ENCODE measurements at places on chromosomes 7 and 10. TPM values are rescaled to one million over a fixed set of nuclear protein-coding genes. Genes with fewer than 3 reads are reported as not detected.

GRCh38 chr7:22094413-22095342 lies 149.0 kb upstream of the CDCA7L start:
- no peak for DNase-seq

DNA sequence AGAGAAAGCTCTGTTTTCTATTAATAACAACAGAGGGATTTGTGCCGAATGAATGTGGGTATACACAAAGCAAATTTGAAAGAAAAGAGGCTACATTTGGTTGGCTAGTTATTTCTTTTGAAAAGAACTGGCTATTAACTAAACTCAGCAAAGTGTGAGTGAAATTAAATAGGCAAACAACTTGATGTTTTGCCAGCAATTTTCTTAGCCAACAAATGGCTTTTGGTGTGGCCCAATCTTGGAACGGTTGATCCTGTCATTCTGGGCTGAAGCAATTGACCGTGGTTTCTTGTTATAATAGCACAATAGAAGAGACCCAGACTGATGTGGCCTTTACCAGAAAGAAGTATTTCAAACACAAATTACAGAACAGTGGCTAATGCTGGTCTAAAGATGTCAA lies 898.6 kb downstream of the KCNMA1 start:
- DNase-seq = no peak

DNA sequence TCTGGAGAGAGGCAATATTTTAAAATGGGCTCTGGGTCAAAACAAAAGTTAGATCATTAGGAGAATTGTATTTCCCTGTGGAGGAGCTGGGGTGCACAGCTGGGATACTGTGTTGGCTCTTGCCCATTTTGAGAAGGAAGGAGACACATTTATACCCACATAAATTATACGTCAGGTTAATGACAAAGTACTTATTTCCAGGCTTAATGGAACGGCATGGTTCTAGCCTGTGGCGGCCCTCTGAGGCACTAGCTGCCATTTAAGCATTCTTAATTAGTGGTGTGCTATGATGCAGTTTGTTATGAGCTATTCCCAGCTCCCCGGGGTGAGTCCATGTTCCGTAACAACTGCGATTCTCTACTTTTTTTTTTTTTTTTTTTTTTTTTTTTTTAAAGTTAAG lies 193.5 kb downstream of the SEC23IP start:
- no peak for DNase-seq

DNA sequence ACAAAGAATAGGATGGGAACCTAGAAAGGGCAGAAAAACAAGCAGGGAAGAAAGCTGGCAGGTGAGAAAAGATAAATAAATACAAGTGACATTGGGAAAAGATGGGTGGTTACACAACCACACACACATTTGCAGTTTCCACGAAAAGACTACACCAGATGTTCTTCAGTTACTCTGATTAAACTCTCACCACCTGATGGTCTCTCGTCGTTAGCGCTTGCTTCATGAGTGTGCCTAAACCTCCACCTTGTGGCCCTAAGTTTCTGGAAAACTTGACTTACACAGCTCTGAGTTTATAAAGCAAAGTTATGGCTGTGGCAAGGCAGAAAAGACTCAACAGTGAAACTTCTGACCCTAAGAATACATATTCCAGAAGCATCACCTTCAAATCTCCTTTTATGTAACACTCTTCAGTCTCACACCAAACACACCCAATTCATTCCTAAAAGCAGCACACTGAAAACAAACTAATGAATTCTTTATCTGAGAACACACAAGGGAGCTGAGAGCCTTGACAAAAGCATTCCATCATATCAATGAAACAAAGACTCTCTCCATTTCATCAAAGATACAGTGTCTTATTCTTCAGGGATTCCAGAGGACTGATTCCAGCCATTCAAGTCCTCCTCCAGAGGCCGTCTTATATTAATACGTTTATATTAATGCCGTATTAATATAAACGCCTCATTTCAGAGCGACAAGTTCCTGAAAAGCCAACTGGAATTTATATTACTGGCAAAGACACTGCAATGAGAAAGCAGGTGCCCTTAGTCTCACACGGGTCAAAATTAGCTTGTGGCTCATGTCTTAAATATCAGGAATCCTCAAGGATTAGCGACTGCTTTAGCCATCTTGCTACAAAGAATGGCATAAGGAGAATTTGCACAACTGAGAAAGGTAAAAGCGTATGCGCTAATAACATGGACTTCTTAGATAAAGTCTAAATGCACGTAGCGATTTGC lies 77.6 kb downstream of the RNF216 start:
- no peak for DNase-seq

- no peak for DNase-seq
These were observed 140.8 kb upstream of the NFE2L3 start for GRCh38 chr7:26011039-26011696.

DNA sequence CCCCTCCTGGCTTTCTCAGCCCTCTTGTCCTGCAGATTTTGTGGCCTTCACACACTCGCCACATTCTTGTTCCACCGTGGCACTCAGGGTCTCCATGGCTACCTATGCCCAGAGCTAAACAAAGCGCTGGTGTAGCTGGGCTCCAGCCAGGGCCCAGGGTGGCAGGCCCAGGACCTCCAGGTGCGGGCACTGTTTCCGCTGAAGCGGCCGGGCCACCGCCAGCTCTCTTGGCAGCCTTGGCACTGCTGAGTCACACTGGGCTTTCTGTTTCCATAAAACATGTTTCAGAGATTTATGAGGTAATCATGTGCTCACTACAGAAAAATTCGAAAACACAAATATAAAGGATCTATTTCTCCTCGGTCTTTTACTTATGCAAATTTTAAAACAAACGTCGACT lies 51.3 kb downstream of the AOC1 start:
- DNase-seq = peak; percentile 27

- DNase-seq = no peak
These were observed 25.7 kb upstream of the PDCD4 start for GRCh38 chr10:110845756-110846620.

- no peak for DNase-seq
These were observed 42.5 kb downstream of the SYPL1 start for GRCh38 chr7:106069471-106070200.

DNA sequence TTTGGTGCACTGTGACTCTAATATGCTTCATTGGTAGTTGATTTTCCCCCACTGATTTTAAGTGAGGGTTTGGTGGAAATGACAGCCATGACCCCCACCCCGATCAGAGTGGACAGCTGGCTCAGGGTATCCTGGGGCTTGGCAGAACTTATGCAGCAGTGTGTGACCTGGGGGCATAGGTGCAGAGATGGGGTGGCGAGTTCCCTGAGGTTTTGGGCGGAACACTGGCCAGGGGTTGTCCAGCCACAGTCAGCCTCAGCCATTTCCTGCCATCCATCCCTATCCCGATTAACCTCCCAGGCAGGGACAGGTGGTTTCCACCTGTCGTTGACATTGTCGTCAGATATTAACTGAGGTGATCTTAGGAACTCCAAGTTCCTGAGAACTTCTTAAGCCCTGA lies 155.8 kb upstream of the CHST15 start:
- no peak for DNase-seq

DNA sequence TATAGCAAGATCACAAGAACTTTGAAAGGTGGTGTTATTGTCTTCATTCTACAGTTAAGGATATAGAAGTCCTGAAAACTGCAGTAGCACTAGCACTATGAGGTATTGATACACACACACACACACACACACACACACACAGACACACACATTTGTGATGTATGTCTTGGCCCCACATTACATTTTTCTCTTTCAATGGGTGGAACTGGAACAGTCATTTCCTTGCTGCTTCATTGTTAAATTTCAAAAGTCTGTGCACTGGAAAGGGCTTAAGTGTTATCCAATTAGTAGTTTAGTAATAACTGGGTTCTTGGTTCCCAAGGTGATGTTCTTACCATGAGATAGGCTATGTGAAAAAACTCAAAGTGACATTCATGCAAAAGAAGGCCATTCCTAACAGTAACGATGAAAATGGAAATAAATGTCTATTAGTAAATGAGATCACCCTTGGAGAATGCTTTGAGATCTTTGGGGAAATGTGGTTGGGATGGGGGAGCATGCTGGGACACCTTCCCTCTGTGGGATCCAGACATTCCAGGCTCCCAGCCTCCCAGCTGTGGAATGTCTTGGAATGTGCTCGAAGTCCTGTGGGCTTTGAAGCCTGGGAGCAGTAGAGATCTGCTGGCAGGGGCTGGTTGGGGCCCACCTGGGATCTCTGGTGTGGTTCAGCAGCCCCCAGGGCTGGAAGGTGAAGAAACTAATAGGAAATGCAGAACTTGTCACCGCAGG lies 37.4 kb upstream of the CALD1 start:
- no peak for DNase-seq

DNA sequence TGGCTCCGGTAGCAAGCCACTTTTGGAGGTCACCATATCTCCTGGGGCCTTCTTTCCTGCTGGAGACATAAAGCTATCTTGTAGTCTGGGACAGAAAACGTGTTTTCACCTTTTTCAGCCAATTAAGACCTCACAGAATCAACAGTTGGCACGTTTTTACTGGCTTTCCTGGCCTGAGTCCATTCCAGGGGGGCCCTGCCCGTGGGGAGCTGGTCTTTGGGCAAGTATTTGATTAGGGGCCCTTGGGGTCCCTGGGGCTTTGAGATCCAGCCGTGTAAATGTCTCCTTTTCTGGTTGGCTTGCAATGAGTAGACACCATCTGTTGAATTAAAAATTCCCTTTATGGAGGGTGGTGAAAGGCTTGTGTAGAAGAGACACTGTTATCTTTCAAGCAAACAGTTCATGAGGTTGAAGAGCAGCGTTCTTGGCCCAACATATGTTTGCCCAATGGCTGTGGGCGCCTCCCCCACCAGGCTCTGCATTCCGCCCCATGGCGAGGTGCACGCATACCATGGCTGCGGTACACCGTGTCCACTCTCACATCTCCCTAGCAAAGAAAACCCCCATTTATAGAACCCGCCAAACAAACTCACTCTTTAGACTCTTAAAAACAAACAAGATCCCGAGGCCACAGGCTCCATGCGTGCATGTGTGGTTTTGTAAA lies 593.2 kb downstream of the LRMDA start:
- DNase-seq = no peak

Gene GRM3
- total RNA-seq = 179 TPM

Gene OIT3
- total RNA-seq = 0.47 TPM

Gene SCD
- 123 TPM for total RNA-seq

Gene STEAP4
- 0.16 TPM for total RNA-seq

Gene ANXA8
- total RNA-seq = not detected

Gene SLC37A3
- 124 TPM for total RNA-seq

Gene KCNMA1
- total RNA-seq = 43.0 TPM

Gene NPSR1
- not detected for total RNA-seq

Gene VSTM2A
- total RNA-seq = 58.6 TPM

Measured in occipital lobe (tissue), 3 donors.